ENCODE measurements at places on chromosomes 5 and 9. TPM values are rescaled to one million over a fixed set of nuclear protein-coding genes. Genes with fewer than 3 reads are reported as not detected.

DNA sequence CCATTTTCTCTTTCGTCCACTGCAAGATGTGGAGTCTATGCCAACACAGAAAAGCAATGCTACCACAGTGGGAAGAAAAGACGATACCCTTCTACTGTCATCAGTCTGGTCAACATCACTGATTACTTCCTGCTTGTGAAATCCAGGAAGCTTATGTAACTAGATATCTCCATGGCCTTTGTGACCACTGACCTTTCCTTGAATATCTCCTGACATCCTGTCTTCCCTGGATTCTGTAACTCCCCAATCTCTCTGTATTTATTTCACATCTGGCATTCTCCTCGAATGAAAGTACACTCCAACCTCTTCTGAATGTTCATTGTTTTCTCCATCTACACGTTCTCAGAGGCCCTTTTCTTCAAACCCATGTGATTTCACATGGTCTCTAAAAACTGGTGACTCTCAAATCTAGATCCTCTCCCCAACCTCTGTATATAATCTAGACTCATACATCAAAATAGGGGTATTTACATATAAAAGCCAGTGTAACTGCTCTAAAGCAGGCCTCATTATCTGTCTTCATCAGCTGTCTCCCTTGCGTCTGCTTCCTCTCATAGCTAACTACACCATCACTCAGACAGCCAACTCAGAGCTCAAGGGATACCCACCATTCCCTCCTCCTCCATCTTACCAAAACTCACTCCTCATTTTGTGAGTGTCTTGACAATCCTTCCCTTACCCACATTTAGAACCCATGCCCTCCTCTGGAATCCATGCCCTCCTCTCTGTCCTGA, 156.8 kb downstream of the SEMA5A start:
- no peak overlapping the region for H3K27ac ChIP-seq
- H3K27me3 ChIP-seq = no peaks in the 10 kb centered on the region
- H3K36me3 ChIP-seq = no peaks in the 10 kb centered on the region
- H3K4me1 ChIP-seq = no peaks in the 10 kb centered on the region
- no peak for DNase-seq

- DNase-seq = peak; percentile 23
- H3K4me1 ChIP-seq = peaks cover 24% of the 10 kb centered on the region
- H3K4me3 ChIP-seq = no peak within 1 kb of the TSS
- H3K27ac ChIP-seq = peak within 1 kb of the TSS; percentile 51
- no peaks in the 10 kb centered on the region for H3K36me3 ChIP-seq
Measured at GRCh38 chr9:136095070-136096058, at the start of gene NACC2. NACC2 (minus strand) TSS chr9:136095289; CDS start chr9:136050521, 44,768 bp downstream.

DNA sequence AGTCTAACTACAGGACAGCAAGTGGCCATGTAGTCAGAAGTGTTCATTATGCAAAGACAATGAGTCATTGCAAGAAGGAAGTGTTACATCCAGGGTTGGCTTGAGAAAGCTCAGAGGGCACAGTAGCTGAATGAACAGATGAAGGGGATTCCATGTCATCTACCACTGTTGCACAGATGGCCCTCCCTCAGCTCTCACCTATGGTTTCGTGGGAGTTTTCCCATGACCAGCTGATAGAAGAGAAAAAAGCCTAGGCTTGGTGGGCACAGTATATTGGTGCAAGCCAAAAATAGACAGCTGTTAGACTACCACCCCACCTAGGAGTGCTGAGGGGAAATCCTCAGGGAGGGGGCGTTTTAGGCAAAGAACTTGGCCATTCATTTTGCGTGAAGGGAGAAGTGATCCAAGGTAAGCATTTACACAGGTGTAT, 217.0 kb downstream of the DMRT2 start:
- H3K27ac ChIP-seq = no peak overlapping the region
- H3K27me3 ChIP-seq = no peaks in the 10 kb centered on the region
- no peaks in the 10 kb centered on the region for H3K4me1 ChIP-seq

GRCh38 chr9:113673726-113674125, 202.4 kb upstream of the ZNF618 start:
- no peak for DNase-seq
- no peak overlapping the region for H3K4me3 ChIP-seq
- H3K4me1 ChIP-seq = no peaks in the 10 kb centered on the region
- H3K27ac ChIP-seq = no peak overlapping the region

GRCh38 chr5:137282216-137282615, 216.9 kb downstream of the SPOCK1 start:
- H3K27ac ChIP-seq = no peak overlapping the region
- H3K27me3 ChIP-seq = no peaks in the 10 kb centered on the region
- no peaks in the 10 kb centered on the region for H3K36me3 ChIP-seq
- DNase-seq = no peak

CRB2 gene
- not detected for total RNA-seq

- H3K4me1 ChIP-seq = no peaks in the 10 kb centered on the region
- no peak overlapping the region for H3K27ac ChIP-seq
- DNase-seq = no peak
- H3K4me3 ChIP-seq = no peak overlapping the region
- H3K36me3 ChIP-seq = peaks cover 62% of the 10 kb centered on the region
Measured at GRCh38 chr5:14733661-14734060, 69.1 kb downstream of the OTULIN start.

SLC4A9 gene
- total RNA-seq = not detected

DNA sequence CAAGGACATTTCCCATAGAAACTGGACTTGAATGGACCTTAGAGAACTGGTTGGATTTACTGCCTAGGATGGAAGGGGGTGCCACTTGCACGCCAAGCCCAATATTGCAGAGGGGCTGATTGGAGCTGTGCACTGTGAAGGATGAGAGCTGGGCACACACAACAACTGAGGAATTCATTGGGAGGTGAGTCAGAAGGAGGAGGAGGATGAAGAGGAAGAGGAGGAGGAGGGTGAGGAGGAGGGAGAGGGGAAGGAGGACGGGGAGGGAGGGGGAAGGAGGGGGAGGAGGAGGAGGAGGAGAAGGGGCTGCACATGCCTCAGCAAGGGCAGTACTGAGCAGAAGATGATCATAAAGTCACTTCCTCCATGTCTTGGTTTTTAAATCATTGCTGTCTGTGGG, 5.7 kb upstream of the ICE1 start:
- peaks cover 11% of the 10 kb centered on the region for H3K4me1 ChIP-seq
- H3K36me3 ChIP-seq = no peaks in the 10 kb centered on the region

KCNN2 gene
- not detected for total RNA-seq

PDE8B gene
- total RNA-seq = not detected

IL4 gene
- total RNA-seq = 2.1 TPM

SLC46A2 gene
- not detected for total RNA-seq

DNA sequence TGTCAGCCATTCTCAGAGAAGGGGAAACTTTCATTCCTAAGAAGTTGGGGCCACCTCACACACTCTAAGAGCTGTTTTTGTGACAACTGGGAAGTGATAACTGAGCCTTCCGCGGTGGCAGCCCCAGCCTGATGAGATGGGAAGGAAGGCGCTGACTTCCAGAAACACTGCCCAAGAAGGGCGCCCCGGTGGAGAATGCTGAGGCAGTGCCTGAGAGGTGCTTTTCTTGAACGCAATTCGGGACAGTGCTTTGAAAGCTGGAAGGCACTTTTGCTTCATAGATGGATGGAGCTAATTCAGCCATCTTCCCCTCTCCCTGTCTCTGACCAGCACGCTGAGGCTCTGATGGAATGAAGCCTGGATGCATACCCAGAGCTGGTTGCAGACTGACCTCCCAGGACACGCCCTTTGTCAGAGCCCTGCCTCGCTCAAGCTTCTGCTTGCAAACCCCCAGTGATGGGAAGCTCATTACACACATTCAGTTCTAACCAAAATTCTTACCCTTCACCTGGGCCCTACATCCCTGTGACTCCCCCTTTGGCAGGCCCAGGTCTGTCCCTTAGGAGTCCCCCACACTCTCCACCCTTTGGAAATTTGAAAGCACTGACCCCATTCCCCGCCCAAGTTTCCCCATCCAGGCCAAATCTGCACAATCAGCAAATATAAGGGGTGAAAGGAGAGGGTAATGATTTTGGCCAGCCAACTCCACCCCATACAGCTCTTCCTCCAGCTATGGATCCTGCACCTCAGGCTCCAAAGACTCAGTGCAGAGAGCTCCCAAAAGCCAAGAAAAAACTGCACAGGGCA, 66.6 kb upstream of the SLC25A51 start:
- H3K36me3 ChIP-seq = no peaks in the 10 kb centered on the region
- no peak overlapping the region for H3K4me3 ChIP-seq
- H3K27ac ChIP-seq = no peak overlapping the region
- no peaks in the 10 kb centered on the region for H3K27me3 ChIP-seq
